Germinal center (tissue), 1 donor: ENCODE measurements at places on chromosomes 1 and 21.

- DNase-seq: no peak
These were observed 46.9 kb downstream of the RASSF5 start for GRCh38 chr1:206554211-206554610.

GRCh38 chr1:245322673-245323072 is 167.9 kb downstream of the KIF26B start:
- no peak for DNase-seq

DNA sequence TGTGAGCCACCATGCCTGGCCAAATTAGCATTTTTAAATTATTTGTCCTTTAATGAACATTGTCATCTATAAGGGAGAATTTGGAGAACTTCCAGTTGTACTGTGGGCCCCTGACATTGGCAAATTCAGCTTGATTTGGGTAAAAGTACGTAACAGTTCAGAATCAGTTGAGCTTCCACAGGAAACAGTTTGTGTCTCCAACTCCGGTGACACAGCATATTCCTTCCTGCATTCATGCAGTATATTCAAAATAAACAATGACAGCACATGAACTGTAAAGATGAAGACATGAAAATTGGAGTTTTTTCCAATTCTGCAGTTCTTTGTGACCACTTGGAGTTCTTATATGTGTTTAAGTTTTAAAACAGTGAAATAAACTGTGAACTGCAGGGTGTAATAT is 28.2 kb downstream of the RNF220 start:
- no peak for DNase-seq

GRCh38 chr1:33460947-33461629 is 11.4 kb upstream of the ZSCAN20 start:
- DNase-seq: peak; percentile 84

DNA sequence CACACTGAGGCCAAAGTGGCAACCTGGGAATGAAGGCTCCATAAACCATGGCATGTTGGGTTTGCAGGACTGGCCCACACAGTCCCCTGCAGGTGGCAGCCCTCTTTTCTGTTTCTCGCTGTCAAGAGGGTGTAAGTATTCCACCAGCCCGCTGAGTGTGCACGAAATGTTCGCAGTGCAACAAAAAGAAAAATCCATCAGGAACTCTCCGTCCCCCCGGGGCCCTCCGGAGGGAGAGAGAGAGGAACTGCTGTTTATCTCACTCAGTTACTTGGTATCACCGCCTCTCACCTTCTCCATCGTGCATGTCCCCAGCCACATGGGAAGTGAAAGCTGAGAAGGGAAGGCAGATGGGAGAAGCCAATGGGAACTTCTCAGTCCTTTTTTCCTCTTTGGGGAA is 38.3 kb downstream of the NCF2 start:
- no peak for DNase-seq

DNA sequence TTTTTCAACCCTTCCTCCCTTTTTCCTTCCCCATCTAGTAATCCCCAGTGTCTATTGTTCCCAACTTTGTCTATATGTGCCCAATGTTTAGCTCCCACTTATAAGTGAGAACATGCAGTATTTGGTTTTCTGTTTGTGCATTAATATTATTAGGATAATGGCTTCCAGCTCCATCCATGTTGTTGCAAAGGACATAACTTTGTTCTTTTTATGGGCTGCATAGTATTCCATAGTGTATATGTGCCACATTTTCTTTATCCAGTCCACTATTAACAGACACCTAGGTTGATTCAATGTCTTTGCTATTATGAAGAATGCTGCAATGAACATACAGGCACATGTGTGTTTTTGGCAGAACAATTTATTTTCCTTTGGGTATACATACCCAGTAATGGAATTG is 121.0 kb upstream of the C1orf105 start:
- no peak for DNase-seq

- DNase-seq: no peak
These were observed 30.7 kb downstream of the MRAP start for GRCh38 chr21:32329331-32329730.

GRCh38 chr1:171868217-171868803 is 27.0 kb downstream of the DNM3 start:
- DNase-seq: no peak

GRCh38 chr1:47725992-47726855 is 271.0 kb downstream of the TRABD2B start:
- DNase-seq: peak; percentile 71

GRCh38 chr1:229887043-229887822 is 179.8 kb upstream of the GALNT2 start:
- no peak for DNase-seq

DNA sequence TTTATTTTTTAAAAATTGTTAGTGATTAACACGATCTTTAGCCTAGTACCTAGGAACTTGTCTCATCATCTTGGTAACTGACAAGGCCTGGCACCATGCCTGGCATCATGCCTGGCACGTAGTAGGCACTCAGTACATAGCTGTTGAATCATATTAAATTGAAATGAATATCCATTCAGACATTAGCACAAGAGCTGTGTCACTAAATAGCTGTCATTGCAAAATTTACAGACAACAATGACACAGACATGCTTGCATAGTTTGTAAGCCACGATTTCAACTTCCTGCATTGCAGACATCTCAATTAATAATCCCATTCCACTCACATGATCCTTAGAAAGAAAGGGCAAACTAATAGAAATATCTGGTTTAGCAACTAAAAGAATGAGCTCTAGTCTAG is 15.4 kb upstream of the PHACTR4 start:
- DNase-seq: no peak

DNA sequence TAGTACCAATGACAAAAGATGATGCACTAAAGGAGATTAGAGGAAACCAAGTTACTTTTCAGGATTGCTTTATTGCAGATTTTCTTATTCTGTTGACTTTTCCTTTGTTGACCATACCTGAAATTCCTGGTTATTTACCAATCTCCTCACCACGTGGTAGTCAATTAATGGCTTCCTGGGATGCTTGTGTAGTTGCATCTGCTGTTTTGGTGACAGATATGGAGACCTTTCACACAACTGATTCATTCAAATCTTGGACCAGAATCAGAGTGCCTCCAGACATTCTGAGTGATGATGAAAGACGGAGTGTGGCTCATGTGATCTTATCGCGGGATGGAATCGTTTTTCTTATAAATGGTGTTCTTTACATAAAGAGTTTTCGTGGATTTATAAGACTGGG is 91.3 kb downstream of the CATSPERE start:
- DNase-seq: no peak

GRCh38 chr1:55610203-55610602 is 395.0 kb upstream of the USP24 start:
- no peak for DNase-seq
